ENCODE measurements at places on chromosomes 6 and 20.

GRCh38 chr6:1464781-1465370, 75.5 kb downstream of the FOXF2 start:
- no peak for DNase-seq

DNA sequence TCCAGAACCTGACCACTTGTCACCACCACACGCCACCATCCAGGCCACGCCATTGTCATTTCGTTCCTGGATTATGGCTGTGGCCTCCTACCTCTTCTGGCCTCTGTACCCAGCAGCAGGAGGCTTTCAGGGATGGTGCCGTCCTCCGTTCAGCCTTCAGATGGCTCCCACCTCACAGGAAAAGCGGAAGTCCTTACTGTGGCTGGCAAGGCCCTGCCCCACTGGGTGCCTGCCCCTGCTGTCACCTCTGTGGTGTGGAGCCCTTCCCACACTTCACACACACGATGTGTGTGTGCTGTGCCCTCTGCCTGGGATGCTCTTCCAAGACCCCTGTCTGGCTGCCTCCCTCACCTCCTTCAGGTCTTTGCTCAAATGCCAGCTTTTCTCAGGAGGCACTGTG, 69.4 kb downstream of the INSM1 start:
- no peak for DNase-seq

DNA sequence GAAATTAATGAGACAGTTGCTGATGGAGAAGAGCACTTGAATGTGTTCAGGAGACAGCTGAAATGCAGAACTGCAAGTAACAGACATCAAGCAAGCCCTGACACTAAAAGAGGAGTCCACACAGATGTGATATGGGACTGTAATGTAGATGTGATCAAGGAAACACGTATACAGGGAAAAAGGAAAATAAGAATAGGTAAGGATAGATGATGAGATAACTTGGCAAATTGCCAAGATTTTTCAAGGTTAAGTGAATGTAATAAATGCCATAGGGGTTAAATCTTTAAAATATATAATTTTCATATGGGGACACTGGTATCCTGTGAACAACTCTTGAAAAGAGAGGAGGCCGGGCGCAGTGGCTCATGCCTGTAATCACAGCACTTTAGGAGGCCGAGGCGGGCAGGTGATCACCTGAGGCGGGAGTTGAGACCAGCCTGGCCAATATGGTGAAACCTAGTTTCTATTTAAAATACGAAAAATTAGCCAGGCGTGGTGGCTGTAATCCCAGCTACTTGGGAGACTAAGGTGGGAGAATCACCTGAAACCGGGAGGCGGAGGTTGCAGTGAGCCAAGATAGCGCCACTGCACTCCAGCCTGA, 7.2 kb upstream of the SNX14 start:
- DNase-seq: no peak

DNA sequence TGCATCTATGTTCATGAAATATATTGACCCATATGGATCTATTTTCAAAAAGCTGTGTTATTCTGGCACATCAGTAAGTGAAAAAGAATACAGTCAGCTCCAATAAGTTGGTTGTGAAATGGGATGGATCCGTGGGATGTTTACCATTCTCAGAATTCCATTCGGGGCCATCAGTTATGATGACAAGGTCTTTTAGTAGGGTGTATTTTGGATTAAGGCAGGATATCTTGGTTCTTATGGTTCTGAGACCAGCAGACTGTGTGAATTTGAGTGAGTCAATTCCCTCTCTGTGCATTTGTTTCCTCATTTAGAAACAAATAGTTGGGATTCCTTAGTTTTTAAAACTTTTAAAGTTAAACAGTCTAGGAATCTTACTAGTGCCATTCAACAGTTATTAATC, 287.4 kb downstream of the CD109 start:
- DNase-seq: no peak

DNA sequence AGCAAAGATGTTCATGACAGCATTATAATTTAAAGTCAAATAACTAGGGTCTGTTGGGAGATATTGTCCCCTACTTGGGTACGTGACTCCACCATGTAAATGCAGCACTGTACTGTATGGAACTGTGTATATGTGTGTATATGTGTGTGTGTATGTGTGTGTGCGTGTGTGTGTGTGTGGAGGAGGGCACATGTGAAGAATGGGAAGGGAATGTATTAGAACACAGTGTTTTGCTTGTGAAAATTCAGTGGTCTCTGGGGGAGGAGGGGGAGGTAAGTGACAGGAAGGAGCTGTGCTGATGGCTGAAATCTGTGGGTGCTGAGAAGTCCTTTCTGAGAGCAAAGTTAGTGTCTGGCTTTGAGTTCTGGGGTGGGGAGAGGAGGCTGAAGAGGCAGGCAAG, 23.9 kb upstream of the VEGFA start:
- no peak for DNase-seq

DNA sequence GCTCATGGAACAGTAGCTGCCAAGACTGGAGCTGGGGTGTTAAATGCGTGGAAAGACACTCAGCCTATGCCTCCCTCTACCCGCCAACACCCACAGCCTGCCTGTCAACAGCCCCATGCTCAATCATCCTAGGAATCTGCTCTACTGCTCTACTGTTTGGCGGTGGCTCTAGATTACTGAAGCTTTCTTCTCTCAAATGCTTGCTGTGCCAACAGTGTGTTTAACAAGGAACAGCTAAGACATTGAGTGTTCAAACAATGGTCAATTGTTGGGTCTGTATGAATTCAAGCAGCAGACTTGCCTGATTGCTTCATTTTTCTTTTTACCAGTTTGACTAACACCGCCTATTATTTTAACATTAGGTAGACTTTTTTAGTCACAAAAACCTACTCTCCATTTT, 258.6 kb downstream of the SOD2 start:
- DNase-seq: no peak

GRCh38 chr20:35978041-35978513, 9.7 kb downstream of the CNBD2 start:
- DNase-seq: no peak

DNA sequence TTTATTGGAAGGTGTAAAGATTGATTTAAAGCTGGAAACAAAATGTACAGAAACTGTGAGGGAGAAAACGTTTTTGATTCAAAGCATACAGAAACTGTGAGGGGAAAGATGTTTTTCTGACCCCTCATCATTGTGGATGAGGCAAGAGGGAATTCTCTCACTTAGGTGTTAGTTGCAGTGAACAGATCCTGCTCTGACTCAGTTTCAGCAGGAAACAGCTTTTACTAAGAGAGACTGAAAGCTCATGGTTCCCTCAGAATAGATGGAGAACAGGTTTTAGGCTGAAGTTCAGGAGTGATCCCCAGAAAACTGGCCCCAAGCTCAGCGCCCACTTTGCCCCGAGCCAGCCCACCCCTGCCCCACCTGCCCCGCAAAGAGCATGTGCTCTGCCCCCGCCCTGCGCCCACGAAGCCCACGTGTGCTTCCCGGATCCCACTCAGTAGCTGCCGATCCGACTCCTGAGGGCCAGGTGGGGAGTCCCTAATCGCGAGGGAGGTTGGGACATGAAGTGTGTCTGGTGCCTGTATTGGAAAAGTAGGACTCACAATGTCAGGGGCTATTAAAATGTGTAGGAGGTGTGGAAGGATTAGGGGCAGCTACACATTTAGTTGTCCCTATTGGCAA, 41.2 kb downstream of the DUSP22 start:
- no peak for DNase-seq

GRCh38 chr20:16689906-16690305, 39.9 kb upstream of the SNRPB2 start:
- DNase-seq: no peak

GRCh38 chr6:137283940-137284810, 65.0 kb upstream of the IFNGR1 start:
- no peak for DNase-seq

GRCh38 chr20:327186-328026, 2.1 kb downstream of the SOX12 start:
- DNase-seq: peak; percentile 81

- no peak for DNase-seq
These were observed 6.0 kb downstream of the ZC3H12D start for GRCh38 chr6:149478631-149479314.

DNA sequence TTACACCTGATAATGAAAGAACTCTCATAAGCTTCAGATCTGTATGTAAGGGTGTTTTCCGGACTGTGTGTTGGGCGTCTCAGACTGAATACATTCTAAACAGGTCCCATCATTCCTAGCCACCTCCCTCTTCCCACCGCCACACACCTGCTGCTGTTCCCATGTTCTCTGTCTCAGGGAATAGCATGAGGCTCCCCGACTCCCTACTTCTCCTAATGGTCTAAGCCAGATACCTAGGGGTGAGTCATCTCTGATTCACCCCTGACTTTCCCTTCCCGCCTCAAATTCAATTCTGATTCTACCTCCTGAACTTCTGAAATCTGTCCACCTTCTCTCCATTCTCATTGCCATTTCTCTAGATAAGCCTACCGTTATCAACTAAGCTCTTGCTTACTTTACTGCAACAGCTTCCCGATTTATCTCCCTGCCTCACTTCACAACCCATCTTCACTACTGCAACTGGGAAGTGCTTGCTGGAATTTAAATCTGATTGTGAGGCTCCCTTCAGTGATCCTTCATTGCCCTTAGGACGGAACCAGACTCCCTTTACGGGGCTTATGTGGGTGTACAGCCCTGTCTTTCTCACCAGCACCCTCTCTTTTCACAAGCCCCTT, 1.6 kb downstream of the TMEM14A start:
- DNase-seq: no peak

- no peak for DNase-seq
These were observed 211.3 kb upstream of the RUNX2 start for GRCh38 chr6:45116714-45117410.

GRCh38 chr6:14328163-14328562, 210.6 kb downstream of the CD83 start:
- no peak for DNase-seq

DNA sequence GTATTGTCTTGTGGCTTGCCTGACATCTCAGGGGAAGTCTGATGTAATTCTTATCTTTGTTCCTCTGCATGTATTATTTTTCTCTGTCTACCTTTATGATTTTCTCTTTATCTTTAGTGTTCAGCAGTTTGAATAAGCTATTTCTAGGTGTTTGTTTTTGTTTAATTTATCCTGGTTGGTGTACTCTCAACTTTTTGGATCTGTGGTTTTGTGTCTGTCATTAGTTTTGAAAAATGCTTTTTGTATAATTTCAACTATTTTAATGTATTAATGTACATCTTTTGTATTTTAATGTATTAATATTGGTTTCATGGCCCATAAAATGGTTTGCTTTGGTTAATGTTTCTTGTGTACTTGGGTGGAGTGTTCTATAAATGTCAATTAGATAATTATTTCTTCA, 15.9 kb upstream of the APCDD1L start:
- no peak for DNase-seq

DNA sequence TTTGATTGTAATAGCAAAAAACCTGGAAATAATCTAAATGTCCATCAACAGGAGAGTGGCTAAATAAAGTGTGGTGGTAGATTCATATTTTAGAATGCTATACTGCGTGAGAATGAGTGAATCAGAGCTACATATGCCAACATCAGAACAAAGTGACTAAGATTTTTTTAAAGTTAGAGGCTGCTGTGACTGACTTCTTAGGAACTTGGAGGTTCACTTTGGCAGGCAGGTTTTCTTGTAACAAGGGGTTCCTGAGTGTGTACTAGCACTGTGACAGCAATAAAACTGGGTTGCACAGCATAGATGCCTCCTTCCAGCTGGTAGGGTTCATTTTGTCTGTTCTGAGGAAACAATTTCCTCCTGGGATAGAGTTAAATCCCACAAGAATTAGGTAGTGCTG, 75.3 kb upstream of the ENPP5 start:
- DNase-seq: no peak
